ENCODE measurements at places on chromosomes 2 and 18.

DNA sequence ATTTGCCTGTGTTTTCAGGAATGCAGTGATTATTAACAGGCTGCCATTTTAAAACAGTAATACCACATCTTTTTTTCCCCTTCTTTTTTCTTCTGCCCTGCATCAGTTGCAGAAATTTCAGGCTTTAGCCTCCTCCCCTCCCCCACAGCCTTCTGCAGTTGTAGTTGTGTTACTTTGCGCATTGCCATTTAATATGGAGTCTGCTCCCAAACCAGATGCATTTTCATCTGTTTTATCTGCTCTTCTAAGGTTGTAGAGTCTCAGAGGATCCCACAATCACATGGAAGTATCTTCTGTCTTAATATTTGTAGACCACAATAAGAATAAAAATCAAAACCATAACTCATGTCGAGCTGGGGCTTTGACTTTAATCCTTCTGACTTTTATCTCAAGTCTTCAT lies 3.8 kb downstream of the ASXL3 start:
- no peak for DNase-seq

GRCh38 chr18:42401131-42401673 lies 446.2 kb downstream of the PIK3C3 start:
- DNase-seq = no peak

DNA sequence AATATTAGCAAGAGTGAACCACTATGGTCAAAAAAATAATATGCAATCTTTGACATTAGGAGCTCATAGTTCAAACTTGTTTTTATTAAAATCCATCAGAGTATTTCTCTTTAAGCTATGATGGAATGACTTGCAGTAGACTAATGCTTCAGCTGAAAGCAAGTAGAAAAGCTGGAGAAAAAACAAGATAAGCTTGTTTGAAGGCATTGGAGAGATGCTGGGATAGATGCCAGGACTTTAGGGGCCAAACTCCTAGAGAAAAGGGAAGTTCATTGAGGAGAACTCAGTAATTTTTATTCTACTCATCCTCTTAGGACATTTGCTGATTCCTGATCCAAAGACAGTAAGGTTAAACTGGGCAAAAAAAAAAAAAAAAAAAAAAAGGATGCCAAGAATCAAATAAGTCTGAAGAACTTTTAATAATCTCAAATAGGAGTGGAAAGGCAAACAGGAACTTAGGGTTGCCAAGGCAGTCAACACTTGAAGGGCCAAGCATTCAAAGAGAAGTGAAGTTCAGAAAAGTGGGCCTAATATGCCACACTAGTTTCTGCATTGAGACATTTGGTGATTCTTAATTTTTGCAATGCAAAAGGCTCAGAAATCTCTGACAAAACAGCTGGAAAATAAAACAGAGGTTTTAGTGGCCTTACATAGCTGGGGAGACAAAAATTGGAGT lies 19.7 kb upstream of the AFF3 start:
- DNase-seq = no peak

DNA sequence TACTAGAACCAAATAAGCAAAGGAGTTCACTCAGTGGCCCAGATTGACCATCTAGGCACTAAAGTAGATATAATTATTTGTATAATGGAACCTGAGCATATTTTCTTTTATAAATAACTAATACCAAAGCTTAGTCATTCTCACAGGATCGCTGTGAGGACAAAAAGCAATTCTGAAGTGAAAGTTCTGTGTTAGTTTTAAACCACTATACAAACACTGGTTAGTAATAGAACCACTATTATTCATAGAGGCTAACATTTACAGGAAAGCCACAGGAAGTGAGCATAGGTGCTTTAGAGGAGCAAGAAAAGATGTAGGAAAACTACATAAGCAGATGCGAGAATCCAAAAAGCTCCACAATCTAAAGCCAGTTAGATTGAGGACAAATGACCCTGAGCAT lies 364.7 kb downstream of the XIRP2 start:
- DNase-seq = no peak

GRCh38 chr2:234930397-234930796 lies 21.4 kb upstream of the SH3BP4 start:
- DNase-seq = no peak

DNA sequence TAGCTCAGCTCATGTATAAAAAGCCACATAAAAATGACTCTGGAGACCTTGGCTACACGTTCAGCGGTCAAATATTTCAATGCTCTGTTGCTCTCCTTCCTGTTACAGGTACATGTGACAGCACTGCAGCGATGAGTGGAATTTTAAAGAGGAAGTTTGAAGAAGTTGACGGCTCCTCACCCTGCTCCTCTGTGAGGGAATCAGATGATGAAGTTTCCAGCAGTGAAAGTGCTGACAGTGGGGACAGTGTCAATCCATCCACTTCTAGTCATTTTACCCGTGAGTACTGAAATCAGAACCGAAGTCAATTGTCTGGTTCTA lies 125.4 kb downstream of the CSRNP3 start:
- DNase-seq = no peak

- no peak for DNase-seq
Measured at GRCh38 chr2:84855731-84856130, 25.2 kb downstream of the TRABD2A start.

DNA sequence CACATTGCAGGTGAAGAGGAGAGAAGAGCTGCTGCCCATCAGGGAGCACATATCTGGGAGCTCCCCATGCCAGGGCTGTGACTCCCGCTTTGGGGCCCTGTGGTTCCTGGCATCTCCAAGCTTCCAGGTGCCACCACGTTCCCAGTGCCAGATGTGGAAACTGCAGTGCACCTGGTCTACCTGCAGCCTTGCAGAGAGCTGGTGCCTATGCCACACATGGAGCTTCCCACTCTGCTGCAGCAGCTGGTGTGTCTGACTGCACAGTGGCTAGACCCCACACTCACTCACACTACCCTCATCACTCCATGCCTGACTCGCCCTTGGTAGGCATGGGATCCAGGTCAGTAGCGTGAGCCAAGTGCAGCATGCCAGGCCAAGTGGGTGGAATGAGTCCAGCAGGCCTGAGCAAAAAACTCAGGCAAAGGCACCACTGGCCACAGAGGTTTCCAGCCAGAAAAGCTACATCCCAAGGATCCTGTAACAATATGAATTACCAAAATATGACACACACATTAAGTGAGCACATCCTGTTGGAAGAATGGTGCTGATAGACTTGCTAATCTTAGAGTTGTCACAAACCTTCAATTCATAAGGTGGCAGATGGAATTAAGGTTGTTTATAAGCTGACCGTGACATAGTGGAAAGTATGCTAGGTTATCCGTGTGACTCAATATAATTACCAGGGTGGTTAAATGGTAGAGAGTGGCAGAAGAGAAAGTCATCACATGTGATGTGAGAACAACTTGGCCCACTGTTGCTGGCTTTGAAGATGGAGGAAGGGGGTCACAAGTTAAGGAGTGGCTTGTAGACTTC lies 150.9 kb downstream of the EHBP1 start:
- DNase-seq = no peak

DNA sequence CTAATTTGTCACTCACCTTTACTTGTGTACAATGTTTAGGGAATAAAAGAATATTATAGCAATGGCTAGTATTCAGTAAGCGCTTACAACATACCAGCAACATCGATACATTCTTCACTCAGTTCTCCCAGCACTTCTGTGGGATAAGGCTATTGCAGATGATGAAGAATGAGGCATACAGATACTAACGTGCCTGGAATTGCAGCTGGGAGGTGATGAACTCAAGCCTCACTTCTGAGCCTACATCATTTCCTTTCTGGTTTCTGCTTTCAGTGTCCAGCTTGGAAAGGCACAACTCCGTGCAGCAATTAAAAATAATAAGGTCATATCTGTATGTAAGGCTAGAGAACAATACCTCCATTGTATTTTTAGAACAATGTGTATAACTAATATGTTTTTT lies 95.4 kb upstream of the AQP4 start:
- no peak for DNase-seq

GRCh38 chr18:55268628-55269275 lies 309.5 kb upstream of the CCDC68 start:
- DNase-seq = no peak
